Ovary (tissue), 10 donors: ENCODE measurements at places on chromosomes 7 and 10. TPM values are rescaled to one million over a fixed set of nuclear protein-coding genes. Genes with fewer than 3 reads are reported as not detected.
A peak's percentile ranks its signal among the peaks of the same experiment; 100 is the strongest.

DNA sequence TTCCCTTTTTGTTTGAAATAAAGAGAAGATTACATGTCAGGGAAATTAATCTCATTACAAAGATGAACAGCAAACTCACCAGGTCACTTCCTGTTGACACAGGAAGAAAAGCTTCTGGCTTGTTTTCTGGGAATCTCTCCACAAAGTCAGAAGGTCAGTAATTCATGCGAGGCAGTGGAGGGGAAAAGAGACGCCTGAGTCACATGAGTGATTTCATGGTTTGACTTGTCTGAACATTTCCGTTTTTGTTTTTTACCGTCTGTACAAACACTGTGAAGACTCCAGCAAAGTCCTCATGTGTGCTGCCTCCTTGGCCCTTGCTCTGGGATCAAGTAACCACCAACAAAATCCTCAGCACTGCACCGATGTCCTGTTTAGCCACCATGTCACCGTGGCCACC is 2.5 kb upstream of the HABP2 start:
- H3K27ac ChIP-seq, result no peak overlapping the region
- H3K4me3 ChIP-seq, result no peak overlapping the region
- no peaks in the 10 kb centered on the region for H3K36me3 ChIP-seq

DNA sequence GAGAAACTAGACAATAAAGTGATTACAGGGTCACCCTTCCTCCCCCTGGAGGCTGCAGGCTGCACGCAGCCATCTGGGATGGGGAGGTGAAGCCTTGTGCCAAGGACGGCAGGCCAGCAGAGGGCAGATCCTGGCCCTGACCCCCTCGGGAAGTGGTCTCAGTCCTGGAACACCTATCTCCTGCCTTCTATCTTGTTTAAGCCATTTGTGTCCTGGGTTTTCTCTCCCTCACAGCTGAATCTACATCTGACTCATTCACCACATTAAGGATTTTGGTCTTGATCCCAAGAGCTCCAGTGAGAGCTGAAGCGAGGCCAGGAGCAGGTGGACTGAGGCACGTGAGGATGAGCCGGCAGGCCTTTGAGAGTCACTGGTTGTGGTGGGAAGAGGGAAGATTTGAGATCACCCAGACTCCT is 16.4 kb upstream of the PARP12 start:
- peaks cover 1% of the 10 kb centered on the region for H3K4me1 ChIP-seq
- no peaks in the 10 kb centered on the region for H3K36me3 ChIP-seq
- DNase-seq, result peak; percentile 38
- no peak overlapping the region for H3K4me3 ChIP-seq
- no peak overlapping the region for H3K27ac ChIP-seq

The NCF1 gene
- polyA plus RNA-seq, result 0.69 TPM

DNA sequence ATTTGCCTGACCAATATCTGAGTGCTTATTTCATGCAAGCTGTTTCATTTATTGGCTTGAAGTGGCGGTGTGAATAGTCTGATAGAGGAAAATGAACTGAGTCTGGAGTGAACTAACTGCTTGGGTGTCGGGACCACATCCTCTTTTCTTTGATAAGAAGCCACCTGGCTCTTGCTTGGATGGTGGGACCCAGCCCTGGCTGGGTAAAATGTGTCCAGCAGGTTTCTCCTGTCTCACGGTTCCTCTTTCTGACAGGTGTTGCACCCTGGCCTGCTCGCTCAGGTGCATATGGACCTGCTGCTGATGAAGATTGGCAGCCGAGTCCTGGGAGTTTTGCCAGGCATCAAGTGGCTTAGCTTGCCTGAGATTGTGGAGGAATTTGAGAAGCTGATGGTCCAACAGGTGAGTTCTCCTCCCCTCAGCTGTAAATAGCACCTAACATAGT is 1.6 kb downstream of the ADCK2 start:
- no peak for DNase-seq
- no peaks in the 10 kb centered on the region for H3K36me3 ChIP-seq
- H3K27me3 ChIP-seq, result no peaks in the 10 kb centered on the region
- no peak overlapping the region for H3K4me3 ChIP-seq
- H3K27ac ChIP-seq, result no peak overlapping the region

The OR13A1 gene
- not detected for polyA plus RNA-seq

DNA sequence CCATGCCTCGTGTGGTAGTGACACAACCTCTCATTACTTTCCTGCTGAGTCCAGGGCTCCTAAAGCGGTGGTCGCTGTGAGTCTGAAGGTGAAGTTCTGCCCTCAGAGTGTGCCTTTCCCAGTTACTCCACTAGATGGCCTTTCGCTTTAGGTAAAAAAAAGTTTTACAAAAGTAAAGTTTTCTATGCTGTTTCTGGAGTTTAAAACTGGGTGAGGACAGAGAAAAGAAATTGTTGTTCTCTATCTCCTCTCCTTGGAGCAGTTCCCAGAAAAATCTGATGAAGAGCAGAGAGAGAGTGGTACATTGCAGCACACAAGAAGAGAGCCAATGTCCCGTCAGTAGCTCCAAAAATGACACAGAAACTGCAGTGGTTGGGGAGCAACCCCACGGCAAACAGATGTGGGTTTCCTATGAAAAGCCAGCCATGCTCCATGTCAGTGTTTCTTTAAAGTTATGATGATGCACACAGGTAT is 257.1 kb downstream of the GLI3 start:
- peak; percentile 56 for DNase-seq
- H3K4me1 ChIP-seq, result peaks cover 6% of the 10 kb centered on the region
- H3K27ac ChIP-seq, result no peak overlapping the region
- no peaks in the 10 kb centered on the region for H3K36me3 ChIP-seq
- no peak overlapping the region for H3K4me3 ChIP-seq
- no peaks in the 10 kb centered on the region for H3K27me3 ChIP-seq

DNA sequence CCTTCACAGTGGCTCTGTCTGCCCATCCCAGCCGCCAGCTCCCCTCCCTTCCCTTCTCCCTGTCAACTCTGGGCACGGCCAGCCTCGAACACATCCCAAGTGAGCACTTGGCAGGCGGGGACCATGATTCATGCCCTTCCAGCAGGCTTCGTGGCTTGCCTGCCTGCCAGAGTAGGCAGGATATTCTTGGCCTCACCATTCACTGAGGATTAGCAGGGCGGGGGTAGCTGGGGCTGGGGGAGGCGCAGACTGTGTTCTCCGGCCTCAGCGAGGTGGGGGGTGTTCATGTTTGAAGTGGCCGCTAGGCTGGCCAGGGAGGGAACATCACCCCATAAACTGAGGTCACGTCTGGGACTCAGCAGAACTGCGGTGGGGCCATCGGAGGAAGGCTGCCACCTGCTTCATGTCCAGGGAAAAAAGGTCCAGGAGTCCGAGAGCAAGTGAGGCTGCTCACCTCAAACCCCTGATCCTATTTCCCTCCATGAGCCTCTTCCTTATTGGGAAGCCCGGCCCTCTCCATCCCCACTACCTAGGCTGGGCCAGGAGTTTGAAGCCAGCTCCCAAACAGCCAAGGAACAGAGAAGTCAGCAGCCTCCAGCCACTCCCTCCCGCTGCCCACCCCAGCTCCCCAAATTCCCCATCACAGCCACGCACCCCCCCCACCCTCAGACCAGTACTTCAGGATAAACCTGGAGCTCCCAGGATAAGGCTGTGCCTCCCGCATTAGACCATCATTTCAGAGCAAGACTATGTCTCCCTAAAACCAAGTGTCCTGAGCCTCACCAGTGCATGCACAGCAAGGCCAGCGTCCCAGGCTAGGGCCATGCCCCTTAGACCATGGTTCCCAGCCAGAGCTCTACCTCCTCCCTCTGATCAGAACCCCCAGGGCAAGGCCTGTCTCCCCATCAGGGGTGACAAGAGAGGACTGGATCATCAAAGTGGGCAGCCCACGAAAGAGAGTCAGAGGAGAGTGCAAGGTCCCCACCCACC is 42.8 kb upstream of the RABGEF1 start:
- H3K4me3 ChIP-seq, result no peak overlapping the region
- peaks cover 1% of the 10 kb centered on the region for H3K4me1 ChIP-seq

DNA sequence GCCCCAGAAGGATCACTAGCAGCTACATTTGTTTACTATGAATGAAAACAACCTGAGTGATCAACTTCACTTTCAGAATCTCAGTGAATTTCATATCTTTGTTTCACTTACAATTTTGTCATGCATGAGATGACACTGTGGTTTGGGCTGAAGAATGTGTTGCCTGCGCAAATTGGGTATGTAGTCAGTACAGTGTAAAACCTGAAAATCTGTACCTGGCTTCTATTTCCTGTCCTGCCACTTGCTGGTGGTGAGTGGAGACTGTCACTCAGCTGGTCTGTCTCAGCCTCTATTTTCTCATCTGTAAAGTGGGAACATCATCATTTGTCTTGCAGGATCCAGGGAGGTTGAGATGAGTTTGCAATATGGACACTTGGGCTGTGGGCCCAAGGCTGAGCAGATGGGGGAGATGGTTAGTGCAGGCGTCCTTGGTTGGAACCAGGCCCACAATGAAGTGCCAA is 118.0 kb downstream of the WDFY4 start:
- H3K4me3 ChIP-seq, result no peak overlapping the region
- no peaks in the 10 kb centered on the region for H3K36me3 ChIP-seq
- H3K4me1 ChIP-seq, result no peaks in the 10 kb centered on the region
- H3K27ac ChIP-seq, result no peak overlapping the region

- H3K4me3 ChIP-seq, result peak overlapping the region; percentile 67
- H3K27ac ChIP-seq, result no peak overlapping the region
- no peaks in the 10 kb centered on the region for H3K36me3 ChIP-seq
Measured at GRCh38 chr7:127253281-127254162, 781 bp upstream of the GRM8 start.

GRCh38 chr10:120735315-120735714 is 115.8 kb upstream of the WDR11 start:
- H3K4me1 ChIP-seq, result no peaks in the 10 kb centered on the region
- H3K27ac ChIP-seq, result no peak overlapping the region
- no peaks in the 10 kb centered on the region for H3K36me3 ChIP-seq
- no peak overlapping the region for H3K4me3 ChIP-seq
- H3K27me3 ChIP-seq, result no peaks in the 10 kb centered on the region

The ENTPD1 gene
- polyA plus RNA-seq, result 51.5 TPM

DNA sequence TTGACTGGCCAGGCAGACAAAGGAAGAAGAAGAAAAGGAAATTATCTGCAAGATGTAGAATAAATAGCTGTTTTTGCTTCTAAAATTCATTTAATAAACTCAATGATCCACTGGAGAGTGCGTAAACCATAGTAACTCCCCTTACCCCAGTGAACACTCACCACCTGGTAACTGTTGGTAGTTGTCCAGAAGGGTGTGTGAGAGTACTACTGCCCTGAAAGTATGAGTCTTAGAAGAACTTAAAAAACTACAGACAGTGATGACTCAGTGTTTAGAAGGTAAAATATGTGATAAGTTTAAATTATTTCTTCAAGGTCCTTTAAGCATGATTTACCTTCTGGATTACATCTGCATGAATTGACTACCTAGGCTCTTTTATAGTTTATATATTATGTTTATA is 53.0 kb upstream of the SEMA3A start:
- no peaks in the 10 kb centered on the region for H3K27me3 ChIP-seq
- H3K27ac ChIP-seq, result no peak overlapping the region
- no peaks in the 10 kb centered on the region for H3K4me1 ChIP-seq
- no peak for DNase-seq

- H3K4me3 ChIP-seq, result peak overlapping the region; percentile 53
- H3K4me1 ChIP-seq, result peaks cover 2% of the 10 kb centered on the region
- H3K27me3 ChIP-seq, result peaks cover 9% of the 10 kb centered on the region
- DNase-seq, result no peak
- H3K27ac ChIP-seq, result no peak overlapping the region
Measured at GRCh38 chr7:27162561-27163287, 2.6 kb downstream of the HOXA9 start.

The GATA3 gene
- 0.24 TPM for polyA plus RNA-seq

The LRRC17 gene
- 34.4 TPM for polyA plus RNA-seq

GRCh38 chr10:123972481-123973401 is 81.1 kb upstream of the CPXM2 start:
- no peaks in the 10 kb centered on the region for H3K36me3 ChIP-seq
- H3K4me3 ChIP-seq, result no peak overlapping the region
- no peak for DNase-seq
- no peaks in the 10 kb centered on the region for H3K4me1 ChIP-seq
- H3K27me3 ChIP-seq, result no peaks in the 10 kb centered on the region

DNA sequence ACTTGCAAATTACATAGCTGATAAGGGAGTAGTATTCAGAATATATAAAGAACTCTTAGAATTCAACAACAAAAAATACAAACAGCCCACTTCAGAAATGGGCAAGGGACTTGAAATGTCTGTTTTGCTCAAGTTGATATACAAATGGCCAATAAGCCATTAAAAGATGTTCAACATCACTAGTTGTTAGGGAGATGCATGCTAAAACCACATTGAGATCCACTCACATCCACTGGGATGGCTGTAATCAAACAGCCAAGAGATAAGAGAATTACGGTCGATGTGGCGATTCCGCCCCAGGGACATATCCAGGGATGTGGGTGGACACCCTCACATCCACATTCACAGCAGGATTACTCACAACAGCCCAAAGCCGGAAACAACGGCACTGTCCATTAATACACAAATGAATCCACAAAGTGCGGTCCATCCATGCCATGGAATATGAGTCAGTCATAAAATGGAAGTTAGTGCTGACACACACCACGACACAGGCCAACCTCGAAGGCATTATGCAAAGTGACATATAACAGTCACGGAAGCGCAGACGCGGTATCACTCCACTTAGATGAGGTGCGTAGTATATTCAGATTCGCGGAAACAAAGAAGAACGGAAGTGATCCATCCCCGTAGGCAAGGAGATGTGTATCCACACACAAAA is 227.8 kb downstream of the DNAJB6 start:
- no peaks in the 10 kb centered on the region for H3K36me3 ChIP-seq
- H3K27me3 ChIP-seq, result no peaks in the 10 kb centered on the region
- no peak overlapping the region for H3K27ac ChIP-seq

DNA sequence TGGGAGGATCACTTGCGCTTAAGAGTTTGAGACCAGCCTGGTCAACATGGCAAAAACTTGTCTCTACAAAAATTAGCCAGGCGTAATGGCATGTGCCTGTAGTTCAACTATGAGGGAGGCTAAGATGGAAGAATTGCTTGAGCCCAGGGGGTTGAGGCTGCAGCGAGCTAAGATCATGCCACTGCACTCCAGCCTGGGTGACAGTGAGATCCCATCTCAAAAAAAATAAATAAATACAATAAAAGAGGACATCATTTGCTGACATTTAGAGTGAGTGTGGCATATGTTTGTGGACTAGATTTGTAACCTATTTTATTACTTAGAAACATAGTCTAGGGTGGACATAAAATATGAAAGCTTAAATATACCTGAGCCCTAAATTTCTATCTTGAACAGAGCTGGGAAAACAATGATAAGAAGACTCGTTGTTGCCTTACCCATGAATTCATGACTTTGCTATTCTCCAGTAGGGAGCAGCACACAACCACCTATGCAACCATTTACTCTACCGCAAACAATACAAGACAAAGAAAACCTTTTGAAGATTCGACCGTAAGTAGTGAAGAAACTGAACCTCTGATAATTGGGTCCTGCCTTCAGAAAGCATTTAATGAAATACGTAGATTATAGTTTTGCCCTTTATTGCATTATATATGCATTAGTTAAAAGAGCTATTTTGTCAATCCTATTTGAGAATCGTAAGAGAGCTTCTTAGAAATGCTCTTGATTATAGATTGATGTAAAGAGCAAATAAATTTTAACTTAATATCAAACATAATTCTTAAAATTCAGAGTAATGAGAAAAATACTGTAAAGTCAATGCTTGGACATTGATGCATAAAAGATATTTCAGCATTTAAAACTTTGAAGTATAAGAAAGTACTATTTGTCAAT is 83.5 kb downstream of the GNAT3 start:
- no peak overlapping the region for H3K27ac ChIP-seq
- no peak overlapping the region for H3K4me3 ChIP-seq
- no peaks in the 10 kb centered on the region for H3K27me3 ChIP-seq
- DNase-seq, result peak; percentile 31
- H3K4me1 ChIP-seq, result no peaks in the 10 kb centered on the region

The FXYD4 gene
- not detected for polyA plus RNA-seq

GRCh38 chr10:55627501-55628051 is 733.5 kb downstream of the ZWINT start:
- H3K4me1 ChIP-seq, result peaks cover 3% of the 10 kb centered on the region
- no peaks in the 10 kb centered on the region for H3K27me3 ChIP-seq
- H3K4me3 ChIP-seq, result no peak overlapping the region
- no peak overlapping the region for H3K27ac ChIP-seq

The FRAT1 gene
- 3.0 TPM for polyA plus RNA-seq

The NPC1L1 gene
- polyA plus RNA-seq, result 0.18 TPM
